Caki2 (cell line): ENCODE measurements at places on chromosomes 2 and 18. TPM values are rescaled to one million over a fixed set of nuclear protein-coding genes. Genes with fewer than 3 reads are reported as not detected.
A peak's percentile ranks its signal among the peaks of the same experiment; 100 is the strongest.

- DNase-seq = no peak
Observed at GRCh38 chr18:79780547-79780946, 17.2 kb upstream of the KCNG2 start.

DNA sequence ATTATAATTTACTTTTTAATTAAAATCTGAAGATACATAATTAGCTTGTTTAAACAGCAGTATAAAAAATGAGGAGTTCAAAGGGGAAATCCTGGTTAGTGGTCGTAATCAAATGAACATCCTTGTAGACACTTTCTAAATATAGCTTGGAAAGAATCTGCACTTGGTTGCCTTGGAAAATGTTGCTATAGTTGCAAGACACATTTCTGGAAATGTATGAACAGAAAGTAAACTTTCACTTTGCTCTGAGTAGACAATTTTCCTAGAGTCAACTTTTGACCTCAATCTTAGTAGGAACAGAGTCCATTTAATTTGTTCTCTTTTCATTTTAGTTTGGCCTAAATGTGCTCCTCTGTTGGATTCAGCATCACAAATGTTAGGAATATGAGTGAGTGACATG lies 38.3 kb downstream of the GCA start:
- no peak for DNase-seq

DNA sequence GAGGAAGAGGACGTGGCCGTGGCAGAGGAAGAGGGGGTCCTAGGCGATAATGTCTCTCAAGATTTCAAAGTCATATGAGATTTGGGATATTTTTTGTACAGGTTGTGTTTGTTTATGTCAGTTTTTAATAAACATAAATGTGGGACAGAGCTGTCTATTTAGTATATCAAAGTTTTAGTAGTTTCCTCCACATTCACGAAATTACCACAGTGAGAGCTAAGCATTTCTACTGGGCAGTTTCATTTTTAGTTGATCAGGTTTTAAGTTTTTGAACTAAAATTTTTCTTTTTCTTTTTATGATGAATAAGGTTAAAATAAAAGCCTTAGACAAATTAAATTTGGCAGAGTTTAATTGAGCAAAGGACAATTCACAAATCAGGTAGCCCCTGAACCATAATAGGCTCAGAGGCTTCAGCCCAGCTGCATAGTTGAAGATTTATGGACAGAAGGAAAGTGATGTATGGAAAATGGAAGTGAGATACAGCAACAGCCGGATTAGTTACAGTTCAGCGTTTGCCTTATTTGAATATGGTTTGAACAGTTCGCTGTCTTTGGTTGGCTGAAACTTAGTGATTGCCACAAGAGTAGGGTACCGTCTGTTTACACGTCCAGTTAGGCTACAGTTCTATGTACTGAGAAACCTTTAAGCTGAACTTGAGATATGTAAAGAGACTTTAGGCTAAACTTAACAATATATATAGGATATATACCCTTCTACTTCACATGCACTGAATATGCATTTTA lies 17.1 kb downstream of the SNRPD1 start:
- DNase-seq = no peak

- no peak for DNase-seq
Observed at GRCh38 chr2:30135541-30135940, 11.3 kb upstream of the YPEL5 start.

FAM124B gene
- not detected in 2 replicates for total RNA-seq

DNA sequence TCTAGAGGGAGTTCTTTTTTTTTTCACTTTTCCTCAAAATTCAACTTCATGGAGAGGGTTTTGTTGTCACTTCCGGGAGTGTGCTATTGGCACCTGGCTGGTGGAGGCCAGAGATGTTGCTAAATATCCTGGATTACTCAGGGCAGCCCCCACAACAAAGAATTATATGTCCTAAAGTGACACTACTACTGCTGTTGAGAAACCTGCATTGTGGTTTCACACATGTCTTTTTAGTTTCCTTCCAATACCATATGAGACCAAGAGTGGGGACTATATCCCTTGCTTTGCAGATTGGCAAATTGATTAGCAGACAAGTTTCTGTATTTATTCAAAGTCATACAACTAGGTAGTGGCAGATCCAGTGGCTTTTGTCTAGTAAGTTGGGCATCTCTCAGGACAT lies 826.8 kb downstream of the TRIB2 start:
- no peak for DNase-seq

- no peak for DNase-seq
Observed at GRCh38 chr18:332721-333510, 65.1 kb upstream of the THOC1 start.

IL37 gene
- not detected in 2 replicates for total RNA-seq

LRRC30 gene
- not detected in 2 replicates for total RNA-seq

PROM2 gene
- 0.43 TPM in 1 of 2 replicates, not detected in the other for total RNA-seq

DNA sequence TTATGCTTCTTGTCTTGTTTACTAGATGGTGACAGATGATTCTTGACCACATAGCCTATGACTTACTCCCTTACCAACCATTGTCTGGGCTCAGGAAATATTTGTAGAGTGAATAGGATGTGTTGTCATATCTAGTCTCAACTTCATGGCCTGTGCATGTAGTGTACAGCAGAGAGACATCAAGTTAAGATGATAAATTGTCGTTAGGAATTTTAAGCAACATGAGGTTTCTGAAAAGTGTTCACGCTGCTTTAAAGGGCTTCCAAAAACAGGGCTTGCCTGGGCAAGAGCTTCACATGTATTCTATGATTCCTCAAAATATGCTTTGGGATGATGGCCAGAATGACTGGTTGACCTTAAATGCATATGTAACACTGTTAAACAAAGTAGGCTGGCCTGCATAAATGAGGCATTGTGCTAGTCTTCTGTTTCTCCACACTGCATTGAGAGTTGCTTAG lies 424.0 kb downstream of the RND3 start:
- no peak for DNase-seq

- DNase-seq = no peak
Observed at GRCh38 chr18:21960189-21960588, 209.2 kb upstream of the GATA6 start.

DNA sequence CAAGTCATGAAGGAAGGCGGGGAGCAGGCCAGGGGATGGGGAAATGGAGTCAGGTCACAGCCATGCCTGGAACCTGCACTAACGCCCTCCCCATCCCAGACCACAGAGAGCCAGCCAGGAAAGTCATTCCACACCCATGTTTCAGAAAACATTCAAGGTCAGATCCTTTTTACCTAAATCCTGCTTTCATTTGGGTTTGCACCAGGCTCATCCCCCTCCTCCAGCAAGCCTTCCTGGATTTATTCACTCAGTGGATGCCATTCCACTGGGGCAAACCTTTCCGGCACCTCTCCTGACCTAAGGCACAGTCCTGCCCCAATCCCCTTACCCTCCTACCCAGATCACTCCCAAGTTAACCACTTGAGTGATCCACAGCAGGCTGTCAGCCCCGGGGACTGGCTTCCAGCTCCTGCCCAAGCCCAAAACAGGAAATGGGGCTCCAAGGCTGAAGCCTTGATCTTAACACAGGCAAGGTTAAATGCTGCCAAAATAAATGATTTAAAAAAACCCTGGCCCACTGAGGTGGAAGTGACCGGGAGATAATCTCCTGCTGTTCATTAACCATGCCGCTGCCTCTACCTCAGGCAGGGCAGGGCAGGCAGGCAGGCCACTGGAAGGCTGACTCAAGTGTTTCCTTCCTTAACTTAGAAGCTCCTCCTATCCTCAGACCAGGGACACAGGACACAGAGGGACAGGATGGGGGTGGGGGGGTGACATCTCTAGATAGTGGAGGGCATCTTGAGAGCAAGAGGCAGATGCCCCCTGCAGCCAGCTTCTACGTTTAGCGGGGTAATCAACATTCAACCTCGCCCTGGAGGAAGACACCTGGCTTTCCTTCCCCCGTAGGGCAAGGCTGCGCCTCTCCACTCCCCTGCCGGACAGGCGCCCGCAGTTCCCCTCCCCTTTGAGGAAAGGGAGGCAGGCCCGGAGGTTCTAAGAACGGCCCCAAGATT lies 1.4 kb downstream of the RAB11FIP5 start:
- DNase-seq = peak; percentile 85

GRCh38 chr2:3059141-3059925 lies 318.3 kb downstream of the EIPR1 start:
- DNase-seq = no peak

- DNase-seq = no peak
Observed at GRCh38 chr2:225597911-225598310, 198.4 kb downstream of the NYAP2 start.
